ENCODE measurements at places on chromosomes 5 and 9.

DNA sequence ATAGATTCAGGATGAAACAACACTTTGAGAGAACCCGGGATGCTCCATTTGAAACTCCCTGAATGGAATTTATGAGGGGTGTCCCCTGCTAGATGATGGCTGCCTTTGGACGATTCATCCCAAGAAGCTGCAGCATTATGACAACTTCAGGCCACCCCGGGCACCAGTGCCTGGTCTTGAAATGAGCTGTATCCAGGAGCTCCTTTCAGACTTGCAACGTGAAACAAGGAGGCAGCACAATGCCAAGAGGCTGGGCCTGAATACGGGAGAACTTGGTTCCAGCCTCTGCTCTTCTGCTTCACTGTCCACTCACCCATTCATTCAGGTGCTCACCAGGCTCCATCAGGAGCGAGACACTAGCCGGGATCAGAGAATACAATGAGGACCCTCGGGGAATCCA lies 78.3 kb downstream of the STK10 start:
- DNase-seq = no peak

GRCh38 chr9:77877976-77878375 lies 153.6 kb downstream of the GNAQ start:
- DNase-seq = no peak

- no peak for DNase-seq
These were observed 127.4 kb downstream of the AOPEP start for GRCh38 chr9:94853887-94854286.

- DNase-seq = no peak
These were observed 565.5 kb upstream of the DMAC1 start for GRCh38 chr9:8365029-8365428.

DNA sequence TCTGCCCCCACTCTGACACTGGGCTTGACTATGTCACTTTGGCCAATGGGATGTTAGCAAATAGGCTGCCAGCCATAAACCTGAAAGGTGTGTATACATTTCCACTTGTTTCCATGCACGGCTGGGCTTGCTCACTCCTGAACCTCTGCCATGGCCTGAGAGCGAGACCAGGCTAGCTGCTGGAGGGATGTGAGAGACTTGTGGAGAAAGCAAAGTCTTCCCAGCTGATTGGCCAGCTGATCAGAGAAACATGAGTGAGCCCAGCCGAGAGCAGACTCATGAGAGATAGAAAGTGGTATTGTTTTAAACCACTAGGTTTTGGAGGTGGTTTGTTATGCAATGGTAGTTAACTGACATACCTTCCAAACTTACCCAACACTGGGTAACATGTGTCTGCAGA lies 13.9 kb downstream of the FAM193B start:
- no peak for DNase-seq

GRCh38 chr9:20396509-20396908 lies 225.8 kb downstream of the MLLT3 start:
- no peak for DNase-seq

Measured in AG09319 (cell line).